ENCODE measurements at places on chromosomes 3 and 15.

DNA sequence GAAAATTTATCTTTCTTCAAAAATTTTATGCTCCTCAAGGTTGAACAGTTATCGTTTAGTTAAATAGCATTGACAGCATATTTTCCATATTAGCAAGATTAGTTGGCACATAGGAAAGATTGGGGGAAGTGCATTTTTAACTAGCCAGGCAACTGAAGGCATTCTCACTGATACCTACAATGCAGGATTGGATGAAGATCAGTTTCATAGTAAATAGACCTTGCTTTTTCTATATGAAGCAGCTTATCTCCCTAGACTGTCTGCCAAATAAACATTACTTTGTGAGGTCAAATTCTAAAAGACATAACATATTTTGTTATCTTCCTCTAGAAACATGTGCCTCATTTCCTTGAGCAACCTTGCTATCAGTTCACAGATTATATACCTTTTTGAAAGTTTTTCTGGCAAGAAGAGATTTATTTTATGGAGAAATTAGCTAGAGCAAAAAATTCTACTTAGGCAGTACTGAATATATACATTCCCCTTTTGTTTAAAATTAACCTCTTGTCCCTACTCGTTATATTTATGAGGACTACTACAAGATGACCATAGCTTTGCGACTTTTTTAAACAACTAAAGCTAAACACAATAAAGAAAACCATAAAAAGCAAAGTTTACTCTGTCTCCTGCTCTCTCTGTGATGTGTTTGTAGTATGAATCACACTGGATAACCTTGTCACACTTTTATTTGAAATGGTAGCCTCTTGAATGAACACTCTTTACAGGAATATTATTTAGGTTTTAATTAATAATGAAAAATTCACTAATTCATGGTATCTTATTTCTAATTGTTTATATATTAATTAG lies 654.9 kb upstream of the TBL1XR1 start:
- no peak for ATAC-seq

DNA sequence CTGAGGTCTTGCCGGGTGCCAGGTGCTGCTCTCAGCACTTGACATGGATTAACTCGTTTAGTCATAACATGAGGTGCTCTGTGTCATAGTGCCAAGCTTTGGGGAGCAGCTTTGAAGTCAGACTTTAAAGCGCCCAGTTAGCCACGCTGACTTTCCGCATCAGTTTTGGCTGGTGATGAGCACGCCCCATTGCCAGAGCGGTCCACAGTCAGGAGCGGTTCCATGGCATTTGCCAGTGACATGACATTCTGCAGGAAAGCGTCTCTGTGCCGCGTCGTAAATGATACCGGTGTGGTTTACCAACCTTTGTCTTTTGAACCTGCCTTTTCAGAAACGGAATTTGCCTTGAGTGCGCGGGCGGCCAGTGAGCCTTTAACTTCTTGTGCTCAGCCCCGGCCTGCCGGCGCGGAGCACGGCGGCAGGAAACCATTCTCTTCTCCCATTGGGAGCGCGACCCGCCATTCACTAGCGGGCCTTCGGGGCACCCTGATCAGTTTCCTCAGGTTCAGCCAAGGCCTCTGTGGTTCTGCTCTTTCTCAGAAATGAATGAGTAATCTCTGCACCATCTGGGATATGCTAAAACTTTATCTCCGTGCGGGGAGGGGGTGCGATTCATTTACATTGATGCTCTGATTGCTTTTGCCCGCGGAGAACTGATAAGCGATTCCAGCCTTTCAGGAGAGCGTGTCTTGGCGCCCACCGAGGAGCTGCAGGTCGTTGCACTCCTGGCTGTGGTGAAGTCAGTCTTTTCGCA lies 1.7 kb upstream of the SLC2A2 start:
- peak; percentile 92 for ATAC-seq

DNA sequence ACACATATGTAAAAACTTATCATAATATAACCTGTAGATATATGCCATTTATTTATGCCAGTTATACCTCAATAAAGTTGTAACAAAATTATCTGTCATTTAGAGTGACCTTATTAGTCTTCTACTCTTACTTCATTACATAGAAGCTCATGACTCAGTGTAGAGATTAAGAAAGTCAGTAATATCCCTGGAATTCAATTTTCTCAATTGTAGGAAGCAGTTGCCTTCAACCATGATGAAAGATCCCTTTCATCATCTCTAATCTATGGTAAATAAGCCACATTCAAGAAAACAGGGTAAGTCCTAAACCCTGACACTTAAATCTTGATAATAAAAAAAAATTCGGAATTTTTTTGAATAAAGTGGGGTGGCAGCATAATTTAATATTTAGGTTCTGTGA lies 216.5 kb upstream of the PEX5L start:
- ATAC-seq, result no peak

- ATAC-seq, result no peak
Observed at GRCh38 chr15:41838400-41838897, at the start of gene PLA2G4B. PLA2G4B (plus strand) TSS chr15:41838847; CDS start chr15:41838914, 67 bp downstream.

- no peak for ATAC-seq
Observed at GRCh38 chr15:40770147-40770721, 454 bp downstream of the C15orf62 start.

DNA sequence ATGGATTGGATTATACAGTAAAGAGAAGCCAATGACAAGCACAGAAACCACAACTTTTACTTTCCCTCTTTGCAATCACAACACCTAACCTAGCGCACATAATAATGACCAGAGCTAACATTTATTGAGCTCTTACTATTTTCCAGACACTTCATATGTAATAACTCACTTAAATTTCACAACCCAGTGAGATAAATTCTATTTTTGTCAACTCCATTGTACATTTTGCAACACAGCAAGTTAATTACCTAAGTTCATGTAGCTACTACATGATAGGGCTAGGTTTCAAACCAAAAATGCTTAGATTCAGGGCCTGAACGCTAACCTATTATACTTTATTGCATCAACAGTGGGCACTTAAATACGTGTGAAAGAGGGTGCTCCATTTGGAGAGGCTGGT lies 89.5 kb downstream of the GADL1 start:
- ATAC-seq, result no peak

- ATAC-seq, result no peak
Observed at GRCh38 chr3:155442072-155442471, 148.6 kb upstream of the STRIT1 start.

- no peak for ATAC-seq
Observed at GRCh38 chr3:45894015-45894414, 7.7 kb downstream of the CCR9 start.

DNA sequence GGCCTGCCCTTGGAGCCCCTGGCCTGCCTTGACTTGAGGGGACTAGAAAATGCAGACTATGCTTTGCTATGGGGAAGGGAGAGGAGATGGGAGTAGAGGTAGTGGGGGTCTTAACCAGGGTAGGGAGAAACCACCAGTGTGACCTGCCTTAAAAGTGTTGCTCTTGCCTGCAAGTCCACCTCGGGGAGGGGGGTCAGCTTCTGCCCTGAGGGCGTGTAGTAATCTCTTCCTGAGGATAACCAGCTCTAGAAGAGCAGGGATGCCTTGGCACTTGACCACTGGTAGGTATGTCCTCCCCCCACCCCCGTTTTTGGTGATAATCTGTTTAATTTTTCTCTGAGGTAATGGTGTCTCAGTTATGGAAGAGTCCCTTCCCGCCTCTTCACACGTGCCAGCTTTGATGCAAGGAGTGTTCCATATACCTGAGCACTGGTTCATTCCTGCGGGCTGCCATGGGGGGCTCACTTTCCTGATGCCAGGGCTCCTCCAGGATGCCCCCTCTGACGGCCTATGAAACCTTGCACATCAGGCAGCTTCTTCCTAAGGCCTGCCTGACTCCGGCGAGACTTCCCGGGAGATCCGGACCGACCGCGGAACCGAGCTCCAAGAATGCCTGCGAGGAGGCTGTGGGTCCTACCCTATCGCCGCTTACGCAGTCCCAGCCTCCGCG lies 780 bp upstream of the P4HTM start:
- peak; percentile 6 for ATAC-seq

GRCh38 chr3:29011441-29011840 lies 269.4 kb upstream of the RBMS3 start:
- no peak for ATAC-seq

GRCh38 chr15:57228395-57228794 lies 147.9 kb upstream of the CGNL1 start:
- ATAC-seq, result no peak

GRCh38 chr15:33551860-33552259 lies 241.1 kb downstream of the RYR3 start:
- no peak for ATAC-seq

Data from SK-N-SH treated with all-trans-retinoic acid at 6 μM for 48 hours (cell line).